CD4-positive, alpha-beta T cell treated with Interleukin-17A for 4 hours (primary cell): ENCODE measurements at places on chromosomes 7 and 10.

DNA sequence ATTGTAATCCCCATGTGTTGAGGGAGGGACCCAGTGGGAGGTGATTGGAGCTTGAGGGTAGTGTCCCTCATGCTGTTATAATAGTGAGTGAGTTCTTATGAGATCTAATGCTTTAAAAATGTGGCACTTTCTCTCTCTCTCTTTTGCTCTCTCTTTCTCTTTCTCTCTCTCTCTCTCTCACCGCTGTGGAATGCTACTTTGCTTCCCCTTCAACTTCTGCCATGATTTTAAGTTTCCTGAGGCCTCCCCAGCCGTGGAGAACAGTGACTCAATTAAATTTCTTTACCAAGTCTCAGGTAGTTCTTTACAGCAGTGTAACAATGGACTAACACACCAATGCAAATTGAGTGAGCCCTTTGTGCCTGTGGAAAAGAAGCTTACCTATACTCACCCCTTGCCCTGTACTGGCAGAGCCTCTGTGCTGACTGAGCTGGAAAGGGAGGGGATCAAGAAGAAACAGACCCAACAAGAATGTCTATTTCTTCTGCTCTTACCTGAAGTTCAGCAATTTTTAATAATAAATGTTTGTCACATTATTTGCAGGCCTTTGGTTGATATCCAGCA lies 642.5 kb upstream of the KCND2 start:
- no peak for DNase-seq

DNA sequence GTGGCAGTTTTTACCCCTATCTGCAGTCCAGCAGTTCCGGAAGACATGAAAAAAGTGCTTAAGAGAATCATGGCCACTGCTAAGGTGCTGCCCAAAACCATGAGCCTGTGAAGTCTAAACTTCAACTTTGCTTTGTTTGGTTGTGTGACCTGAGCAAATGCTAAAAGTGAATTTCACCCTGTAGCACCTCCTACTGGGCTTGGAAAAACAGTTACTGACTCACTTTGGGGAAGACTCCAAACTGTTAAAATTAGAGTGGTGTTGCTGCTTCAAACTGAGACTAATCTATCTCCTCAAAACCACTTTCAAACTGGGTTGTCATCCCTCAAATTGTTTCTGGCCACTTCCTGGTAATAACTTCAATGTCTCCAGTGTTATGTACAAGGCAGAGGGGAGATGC lies 21.3 kb downstream of the MKX start:
- DNase-seq, result no peak

- peak; percentile 51 for DNase-seq
Observed at GRCh38 chr7:139118805-139119485, 9.4 kb upstream of the ZC3HAV1 start.

DNA sequence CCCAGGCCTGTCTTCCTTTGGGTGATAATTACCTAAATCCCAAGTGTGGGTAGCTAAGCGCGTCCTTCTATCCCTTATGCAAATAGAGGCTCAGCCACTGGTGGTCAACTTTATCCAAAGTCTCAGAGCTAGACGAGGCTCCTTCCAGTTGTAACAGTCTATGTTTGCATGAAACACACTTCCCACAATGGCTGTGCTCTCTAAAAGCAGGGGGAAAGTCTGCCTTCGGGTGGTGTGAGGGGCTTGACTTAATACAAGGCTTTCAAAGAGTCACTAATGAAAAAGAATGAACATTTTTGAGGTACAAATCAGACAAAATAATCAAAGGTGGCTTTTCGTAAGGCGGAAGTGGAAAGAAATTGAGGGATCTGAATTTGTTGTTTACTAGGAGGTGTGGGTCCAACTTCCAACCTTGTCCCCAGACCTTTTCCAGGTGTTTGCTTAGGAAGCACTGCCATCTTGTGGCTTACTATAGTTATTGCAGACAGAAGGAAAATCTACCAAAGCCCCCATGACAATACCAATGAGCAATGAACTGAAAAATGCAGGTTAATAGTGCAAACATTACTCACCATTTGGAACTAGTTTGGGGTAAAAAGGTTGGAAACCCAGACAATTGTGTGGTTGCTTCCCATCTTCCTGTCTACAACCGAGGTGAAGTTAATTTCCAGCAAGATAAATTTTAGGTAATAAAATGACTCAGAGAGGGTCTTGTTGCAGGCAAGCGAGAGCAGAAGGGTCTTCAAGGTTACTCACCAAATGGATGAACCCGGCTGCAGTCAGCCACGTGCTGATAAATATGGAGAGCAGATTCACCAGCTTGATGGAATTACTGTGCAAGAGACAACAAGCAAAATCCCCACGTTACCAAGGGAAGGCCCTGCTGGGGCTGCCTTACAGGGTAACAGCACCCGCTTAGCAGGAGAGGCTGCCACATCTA lies 525.7 kb downstream of the KCNMA1 start:
- DNase-seq, result no peak

- no peak for DNase-seq
Observed at GRCh38 chr10:18298256-18298655, 158.0 kb downstream of the CACNB2 start.

DNA sequence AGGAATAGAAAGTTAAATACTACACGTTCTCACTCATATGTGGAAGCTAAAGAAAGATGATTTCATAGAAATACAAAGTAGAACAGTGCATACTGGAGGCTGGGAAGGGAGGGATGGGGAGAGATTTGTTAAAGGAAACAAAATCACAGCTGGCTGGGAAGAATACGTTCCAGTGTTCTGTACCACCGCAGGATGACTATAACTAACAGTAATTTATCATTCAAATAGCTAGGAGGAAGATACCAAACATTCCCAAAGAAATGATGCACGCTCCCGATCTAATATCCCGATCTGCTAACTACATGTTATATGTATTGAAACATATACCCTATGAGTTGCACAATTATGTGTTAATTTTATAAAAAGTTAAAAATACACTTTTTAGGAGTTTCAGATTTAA lies 162.3 kb downstream of the ZMYND11 start:
- DNase-seq, result no peak

DNA sequence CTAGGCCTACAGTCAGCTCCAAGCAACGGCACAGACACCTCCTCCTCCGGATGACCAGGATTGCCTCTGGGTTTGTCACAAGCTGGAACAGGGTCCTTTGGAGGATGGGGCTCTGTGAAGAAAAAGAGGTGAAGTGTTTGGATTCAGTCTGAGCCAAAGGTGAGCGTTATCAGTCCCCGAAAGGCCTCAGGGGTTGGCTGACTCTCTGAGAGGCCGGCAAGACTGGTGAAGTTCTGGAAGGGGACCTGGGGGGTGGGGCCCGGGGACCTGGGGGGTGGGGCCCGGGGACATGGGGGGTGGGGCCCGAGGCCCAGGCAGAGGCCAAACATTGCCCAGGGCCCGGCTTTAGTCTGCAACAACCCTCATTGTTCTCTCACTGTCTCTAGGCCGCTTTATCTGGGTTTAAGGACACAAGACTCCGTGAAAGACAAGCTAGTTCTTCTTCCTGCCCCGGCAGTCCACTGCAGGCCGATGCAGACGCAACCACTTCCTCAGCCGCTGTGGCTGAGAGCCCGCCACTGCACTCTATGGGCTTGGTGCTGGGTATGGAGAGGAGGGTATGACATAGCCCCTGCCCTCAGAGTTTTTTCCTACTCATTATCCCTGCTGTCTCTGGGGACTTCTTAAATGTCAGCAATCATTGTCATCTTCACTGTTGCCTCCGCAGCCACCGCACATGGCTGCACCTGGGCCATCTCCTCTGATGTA lies 27.4 kb upstream of the PSAP start:
- peak; percentile 52 for DNase-seq

- no peak for DNase-seq
Observed at GRCh38 chr10:62866451-62866850, 50.3 kb upstream of the EGR2 start.

GRCh38 chr10:74967911-74968666 lies 141.7 kb downstream of the KAT6B start:
- DNase-seq, result no peak

GRCh38 chr10:79399223-79399831 lies 46.1 kb downstream of the ZCCHC24 start:
- DNase-seq, result no peak

- DNase-seq, result no peak
Observed at GRCh38 chr7:157017603-157018327, 7.3 kb upstream of the MNX1 start.

DNA sequence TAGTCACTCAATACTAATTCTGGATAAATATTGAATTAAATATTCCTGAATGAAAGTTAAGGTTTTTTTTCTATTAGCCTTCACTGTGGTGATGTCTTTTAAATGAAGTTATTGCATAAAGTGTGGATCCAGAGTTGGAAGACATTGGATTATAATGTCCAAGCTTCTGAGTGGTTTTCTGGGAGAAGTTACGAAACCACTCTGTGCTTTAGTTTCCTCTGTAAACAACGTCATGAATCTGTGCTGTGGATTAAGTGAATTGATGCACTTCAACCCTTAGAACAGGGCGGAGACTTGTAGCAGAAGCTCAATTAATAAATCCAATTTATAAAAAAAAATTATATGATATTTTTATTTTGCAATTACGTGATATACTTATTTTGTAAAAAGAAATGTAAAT lies 271.7 kb downstream of the BICC1 start:
- DNase-seq, result no peak
